ENCODE measurements at places on chromosomes 2 and 18.

GRCh38 chr18:1438458-1438910, 533.8 kb downstream of the ADCYAP1 start:
- DNase-seq: no peak

- DNase-seq: no peak
Measured at GRCh38 chr2:183493040-183493439, 368.8 kb downstream of the NUP35 start.

DNA sequence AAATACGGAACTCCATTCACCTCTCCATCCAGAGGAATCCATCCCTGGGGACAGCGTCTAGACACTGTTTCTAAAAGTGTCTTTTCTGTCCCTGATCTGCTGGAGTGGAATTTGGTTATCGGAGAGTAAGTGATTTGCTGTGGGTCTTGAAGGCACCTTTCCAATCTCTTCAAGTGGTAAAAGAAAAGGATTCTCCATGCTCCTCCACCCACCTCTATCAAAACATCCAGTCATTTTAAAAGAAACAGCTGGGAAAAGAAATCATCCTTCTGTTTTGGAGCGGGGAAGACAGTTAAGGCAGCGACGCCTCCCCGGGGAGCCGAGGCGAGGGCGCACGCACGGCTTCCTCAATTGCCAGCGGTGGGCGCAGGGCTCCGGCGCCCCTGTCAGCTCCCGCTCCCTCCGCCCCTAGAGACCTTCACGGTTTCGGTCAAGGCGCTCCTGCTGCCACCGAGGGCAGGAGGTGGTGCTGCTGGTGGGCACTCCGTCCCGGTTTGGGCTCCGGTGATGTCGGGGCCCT, 547 bp downstream of the SLC35F5 start:
- DNase-seq: no peak

DNA sequence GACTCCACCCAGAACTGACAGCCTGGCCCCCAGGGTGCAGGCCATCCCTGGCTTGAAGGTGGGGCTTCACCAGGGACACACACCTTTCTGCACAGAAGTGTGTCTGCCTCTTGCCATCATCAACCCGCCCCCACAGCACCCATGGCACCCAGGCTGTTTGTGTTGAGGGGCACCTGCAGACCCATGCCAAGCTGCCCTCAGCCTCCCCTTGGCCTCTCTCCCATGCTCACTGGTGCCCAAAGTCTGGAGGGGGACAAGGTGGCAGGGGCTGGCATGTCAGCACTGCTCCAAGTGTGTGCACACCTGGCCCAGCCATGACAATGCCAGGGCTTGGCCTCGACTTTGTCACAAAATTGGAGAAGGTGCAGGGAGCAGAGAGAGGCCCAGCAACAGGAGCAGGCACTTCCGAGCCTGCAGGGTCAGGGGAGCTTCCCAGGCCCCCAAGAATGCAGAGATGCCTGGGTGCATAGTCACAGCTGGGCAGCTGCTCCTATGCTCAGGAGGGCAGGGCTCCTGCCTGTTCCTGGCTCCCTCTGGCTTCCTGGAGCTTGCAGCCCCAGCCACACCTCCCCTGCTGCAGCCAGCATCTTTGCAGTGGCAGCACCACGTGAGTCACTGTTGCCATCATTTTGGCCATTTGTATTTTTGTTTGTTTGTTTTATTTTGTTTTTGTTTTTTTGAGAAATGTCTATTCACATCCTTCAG, 280.6 kb upstream of the UBE2E3 start:
- DNase-seq: no peak

- DNase-seq: no peak
Measured at GRCh38 chr18:48171490-48172188, 237.5 kb downstream of the ZBTB7C start.
